Fibroblast of pulmonary artery (primary cell): ENCODE measurements at places on chromosomes 2 and 18.

DNA sequence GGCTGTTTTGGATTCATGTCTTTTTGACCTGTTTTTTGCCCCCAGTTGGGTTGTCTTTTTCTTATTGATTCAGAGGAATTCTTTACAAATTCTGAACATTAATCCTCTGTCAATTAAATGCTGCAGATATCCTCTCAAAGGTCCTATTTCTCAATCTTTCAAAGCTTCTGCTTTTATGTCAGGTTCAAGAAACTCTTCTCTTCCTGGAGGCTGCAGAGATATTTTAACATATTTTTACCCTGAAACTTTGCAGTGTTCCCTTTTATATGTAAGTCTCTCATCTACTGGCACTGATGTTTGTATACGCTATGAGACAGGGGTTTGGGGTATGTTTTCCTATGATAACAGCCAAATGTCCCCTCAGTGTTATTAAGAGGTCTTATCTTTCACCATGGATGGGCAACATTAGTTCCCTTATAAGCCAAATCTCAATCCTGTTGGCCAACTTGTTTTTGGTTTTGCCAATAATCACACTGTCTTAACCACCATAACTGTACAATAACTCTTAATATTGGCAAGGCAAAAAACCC, 159.3 kb downstream of the HDAC4 start:
- DNase-seq, result no peak

GRCh38 chr2:84498150-84498799, 18.0 kb upstream of the DNAH6 start:
- no peak for DNase-seq

GRCh38 chr2:61177727-61178549, 15.9 kb downstream of the C2orf74 start:
- peak; percentile 27 for DNase-seq

DNA sequence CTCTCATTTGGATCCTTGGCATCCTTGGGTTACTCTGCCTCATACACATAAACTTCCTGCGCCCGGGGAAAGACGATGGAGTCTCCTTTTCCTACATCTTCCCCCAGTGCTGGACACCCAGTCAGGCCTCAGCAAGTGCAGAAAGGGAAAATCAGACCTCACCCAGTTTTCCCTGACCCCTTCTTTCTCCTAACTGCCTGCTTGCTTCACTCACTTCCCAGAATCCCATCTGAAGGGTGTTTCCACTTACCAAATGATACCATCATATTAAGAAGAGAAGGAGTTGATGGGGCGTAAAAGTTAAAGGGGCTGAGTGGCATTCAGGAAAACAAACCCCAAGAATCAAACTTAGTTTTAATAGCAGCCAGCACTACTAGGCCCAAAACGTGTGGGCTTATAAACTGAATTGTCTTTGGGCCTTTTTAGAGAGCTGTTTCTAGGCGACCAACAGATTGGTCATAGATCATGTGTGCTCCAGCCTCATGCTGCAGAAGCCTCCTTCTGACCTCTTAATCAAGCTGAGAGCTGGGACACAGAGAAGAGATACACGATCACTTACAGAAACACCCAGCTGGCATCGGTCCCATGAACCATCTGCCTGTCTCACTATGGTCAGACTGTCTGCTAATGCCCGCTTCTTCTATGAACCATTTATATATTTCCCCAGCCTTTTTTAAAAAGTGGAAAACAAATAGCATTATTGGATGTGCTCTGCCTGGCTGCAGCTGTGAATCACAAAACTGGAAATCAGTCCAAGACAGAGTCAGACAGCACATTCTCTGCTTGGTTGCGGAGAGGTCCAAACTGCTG, 165.7 kb upstream of the SLC14A2 start:
- no peak for DNase-seq

DNA sequence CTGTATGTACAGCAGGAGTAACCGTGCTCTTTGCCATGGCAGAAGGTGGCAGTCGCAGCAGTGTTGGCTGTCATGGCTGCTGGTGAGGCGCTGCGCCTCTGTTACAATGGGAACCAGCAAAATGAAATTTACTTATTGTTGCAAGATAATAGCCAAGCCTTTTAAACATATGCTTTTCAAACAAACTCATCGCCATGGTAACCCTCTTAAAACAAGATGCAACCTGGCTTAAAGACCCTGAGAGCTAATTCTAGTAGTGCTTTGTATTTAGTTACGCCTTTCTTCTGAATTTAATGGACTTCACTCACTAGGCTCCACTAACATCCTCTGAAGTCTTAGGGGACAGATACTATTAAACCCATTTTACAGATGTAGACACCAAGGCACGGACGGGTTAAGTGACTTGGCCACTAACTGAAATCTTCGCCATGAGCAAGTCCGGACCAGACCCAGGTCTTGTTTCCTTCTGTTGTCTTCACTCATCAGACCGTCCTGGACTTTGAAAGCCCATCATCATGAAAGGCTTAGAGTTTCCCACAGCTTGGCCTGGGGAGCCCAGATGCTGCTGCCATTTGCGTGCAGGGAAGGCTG, 111.6 kb upstream of the ODC1 start:
- DNase-seq, result no peak

DNA sequence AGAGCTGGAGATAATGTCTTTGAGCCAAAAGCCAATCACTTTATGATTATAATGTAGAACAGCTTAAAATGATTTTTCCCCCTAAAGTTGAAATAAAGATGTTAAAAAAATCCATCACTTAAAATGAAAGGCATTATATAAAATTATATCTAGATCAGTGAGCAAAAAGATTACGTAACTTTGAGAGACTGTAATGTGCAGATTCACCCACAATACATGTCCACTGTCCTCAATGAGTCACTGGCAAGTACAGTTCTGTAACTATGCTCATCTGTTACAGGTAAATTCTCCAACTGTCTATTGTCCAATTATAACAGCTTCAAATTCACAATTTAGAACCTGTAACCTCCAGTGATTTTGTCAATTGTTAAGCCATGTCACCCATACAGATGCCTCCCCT, 19.0 kb downstream of the FAM161A start:
- no peak for DNase-seq

GRCh38 chr2:72901426-72901825, 14.2 kb downstream of the SPR start:
- DNase-seq, result no peak

DNA sequence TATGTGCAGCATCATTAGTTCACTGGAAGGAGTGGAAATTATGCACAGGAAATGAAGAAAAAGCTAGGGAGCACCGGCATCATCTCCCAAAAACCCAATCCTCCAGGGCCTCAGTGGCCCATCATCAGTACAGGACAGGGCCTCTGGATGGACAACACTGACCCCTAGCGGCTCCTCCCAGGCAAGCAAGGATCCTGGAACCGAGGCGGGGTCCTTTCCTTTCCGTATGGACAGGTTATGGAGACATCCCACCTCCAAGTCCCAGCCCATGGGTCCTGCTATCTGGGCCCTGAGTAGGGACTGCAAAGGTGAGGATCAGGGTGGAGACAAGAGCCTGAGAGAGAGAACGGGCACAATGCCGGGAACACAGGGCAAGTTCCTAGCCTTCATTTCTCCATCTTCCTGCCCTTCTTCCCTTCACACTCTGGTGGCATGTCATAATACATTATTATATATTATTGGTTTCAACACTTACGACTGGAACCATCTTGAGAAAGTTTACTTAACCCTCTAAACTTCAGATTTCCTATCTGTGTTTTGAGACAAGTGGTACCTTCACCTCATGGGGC, 68.2 kb downstream of the ZNF516 start:
- DNase-seq, result peak; percentile 31

DNA sequence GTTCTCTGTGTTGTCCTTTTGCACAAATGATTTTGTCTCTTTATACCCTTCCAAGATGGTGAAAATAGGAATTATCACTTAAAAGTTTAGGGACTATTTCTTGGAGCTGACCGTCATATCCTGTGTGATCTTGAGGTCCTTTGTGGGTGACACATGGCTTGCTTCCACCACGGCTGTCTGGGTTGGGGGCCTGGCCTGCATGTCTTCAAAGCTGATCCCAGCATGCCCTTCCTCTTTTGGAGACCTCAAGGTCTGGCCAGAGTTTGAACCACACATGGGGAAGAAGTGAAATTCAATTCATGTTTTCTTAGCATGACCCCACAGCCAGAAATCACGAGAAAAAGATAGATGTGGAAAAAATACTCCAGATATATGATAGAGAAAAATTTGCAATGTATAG, 14.0 kb downstream of the SFTPB start:
- DNase-seq, result no peak

DNA sequence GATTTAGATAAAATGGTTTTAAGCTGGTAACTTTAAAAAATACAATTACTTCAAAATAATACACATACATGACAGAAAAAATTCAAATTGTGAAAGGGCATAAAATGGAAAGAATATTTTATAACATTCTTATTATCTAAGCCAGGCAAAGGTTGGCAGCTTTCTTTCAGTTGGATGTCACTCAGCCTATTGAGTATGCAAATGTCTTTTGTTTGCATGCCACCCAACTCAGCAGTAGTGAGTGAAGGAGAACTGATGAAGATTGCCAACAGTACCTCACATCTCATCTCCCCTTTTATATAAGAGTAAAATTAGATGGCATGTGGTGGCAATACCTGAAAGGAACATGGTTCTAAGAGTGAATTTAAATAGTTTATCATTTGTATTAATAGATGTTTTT, 24.8 kb downstream of the BMPR2 start:
- no peak for DNase-seq

DNA sequence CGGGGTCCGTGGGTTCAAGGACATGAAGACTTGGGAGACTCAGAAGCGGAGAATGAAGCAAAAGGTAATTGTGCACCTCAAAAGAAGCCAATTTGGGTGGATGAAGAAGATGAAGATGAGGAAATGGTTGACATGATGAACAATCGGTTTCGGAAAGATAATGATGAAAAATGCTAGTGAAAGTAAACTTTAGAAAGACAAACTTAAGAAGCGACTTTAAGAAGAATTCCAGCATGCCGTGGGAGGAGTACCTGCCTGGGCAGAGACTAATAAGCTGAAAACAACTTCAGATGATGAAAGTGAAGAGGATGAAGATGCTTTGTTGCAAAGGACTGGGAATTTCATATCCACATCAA, 43.5 kb downstream of the PSTPIP2 start:
- no peak for DNase-seq

DNA sequence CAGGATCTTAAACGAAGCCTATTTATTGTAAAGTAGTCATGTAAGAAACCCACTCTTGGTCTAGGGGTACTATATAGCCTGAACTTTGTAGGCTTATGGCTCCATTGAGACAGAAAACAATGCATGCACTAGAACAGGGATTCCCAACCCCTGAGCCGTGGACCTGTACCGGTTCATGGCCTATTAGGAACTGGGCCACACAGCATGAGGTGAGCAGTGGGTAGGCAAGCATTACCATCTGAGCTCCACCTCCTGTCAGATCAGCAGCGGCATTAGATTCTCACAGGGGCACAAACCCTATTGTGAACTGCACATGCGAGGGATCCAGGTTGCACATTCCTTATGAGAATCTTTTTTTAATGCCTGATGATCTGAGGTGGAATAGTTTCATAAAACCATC, 59.2 kb downstream of the ROCK1 start:
- DNase-seq, result no peak

DNA sequence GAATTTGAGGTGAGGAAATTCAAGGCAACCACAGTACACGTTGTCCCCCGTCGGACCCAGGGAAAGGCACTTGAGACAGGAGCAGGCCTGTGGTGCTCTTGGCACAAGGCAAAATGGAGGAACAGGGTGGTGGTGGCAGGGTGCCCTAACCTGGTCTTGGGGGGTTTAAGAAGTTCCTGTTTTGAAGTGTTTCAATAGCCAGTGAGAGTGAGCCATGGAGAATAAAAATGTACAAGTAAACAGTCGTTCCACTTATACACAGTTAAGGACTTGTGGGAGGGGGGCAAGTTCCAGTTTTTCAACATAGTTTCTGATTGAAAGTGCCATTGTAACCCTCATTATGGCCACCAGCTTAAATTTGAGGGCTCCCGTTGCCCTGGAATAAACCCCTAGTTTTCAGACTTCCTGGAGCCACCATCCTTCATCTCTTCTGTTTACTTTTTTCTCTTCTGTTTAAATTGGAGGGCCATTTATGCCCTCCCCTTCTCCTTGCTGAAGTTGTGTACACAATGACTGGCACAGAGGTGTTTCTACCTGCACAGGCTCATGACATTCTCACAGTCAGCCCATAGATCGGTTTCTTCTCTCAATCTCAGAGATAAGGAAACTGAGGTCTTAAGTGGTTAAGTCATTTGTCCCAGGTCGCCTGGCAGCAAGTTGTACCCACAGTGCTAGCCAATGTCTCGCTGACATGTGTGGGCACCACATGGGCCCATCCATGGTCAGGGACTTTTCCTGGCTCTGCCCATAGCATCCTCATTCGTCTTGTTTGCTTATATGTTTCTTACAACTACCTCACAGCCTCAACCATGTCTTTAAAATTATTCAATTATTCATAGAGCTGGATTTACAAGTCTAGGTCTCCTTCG, 66.0 kb upstream of the ST3GAL5 start:
- DNase-seq, result no peak

- DNase-seq, result no peak
These were observed 2.1 kb downstream of the CKAP2L start for GRCh38 chr2:112762276-112762675.

DNA sequence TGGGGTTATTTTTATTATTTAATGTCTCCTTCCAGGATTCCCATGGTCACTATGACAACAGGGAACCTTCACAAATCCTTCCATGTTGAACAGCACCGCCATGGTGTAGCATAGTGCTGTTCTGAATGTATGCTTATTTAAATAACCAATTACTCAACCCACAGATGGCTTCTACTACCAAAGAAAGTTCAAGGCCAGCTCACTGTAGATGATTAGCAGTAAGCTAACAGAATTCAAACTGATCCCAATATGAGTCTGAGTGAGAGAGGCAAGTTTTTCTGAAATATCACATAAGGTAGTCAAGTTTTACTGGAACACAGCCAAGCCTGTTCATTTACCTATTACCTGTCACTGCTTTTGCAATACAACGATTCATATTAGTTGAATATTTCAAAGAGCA, 51.2 kb downstream of the CLASP1 start:
- no peak for DNase-seq

- DNase-seq, result peak; percentile 61
These were observed 7.1 kb downstream of the MREG start for GRCh38 chr2:216006164-216006663.

DNA sequence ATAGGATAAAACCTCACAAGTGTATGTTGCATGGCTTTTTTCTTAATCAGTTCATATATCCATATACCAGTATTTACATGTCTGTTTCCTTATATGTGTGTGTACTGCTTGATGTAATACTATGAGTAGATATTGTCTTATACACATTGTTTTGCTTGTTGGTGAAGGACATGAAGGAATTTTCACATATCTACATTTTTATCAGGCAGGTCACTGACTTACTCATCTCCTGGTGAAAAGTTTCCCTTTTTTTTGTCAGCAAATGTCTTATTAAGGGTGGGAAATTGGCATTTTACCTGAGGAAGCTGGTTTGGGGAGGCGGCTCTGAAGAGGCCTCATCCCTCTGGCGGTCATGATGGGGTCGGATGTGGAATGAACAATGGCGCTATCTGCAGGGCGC, 61.4 kb upstream of the LYPD1 start:
- DNase-seq, result no peak

GRCh38 chr2:175843625-175844024, 158.4 kb downstream of the LNPK start:
- no peak for DNase-seq

- no peak for DNase-seq
These were observed 874.9 kb downstream of the RNF144A start for GRCh38 chr2:7792031-7792651.

GRCh38 chr18:11002796-11003195, 146.6 kb downstream of the PIEZO2 start:
- no peak for DNase-seq
